Fibroblast of upper back skin (primary cell): ENCODE measurements at places on chromosomes 11 and 22.

- DNase-seq, result no peak
Observed at GRCh38 chr11:126696982-126697381, 303.6 kb downstream of the KIRREL3 start.

GRCh38 chr22:44243761-44244160, 63.0 kb downstream of the PARVG start:
- DNase-seq, result no peak

GRCh38 chr22:32803738-32804435, 2.4 kb downstream of the TIMP3 start:
- DNase-seq, result peak; percentile 77

GRCh38 chr11:66933531-66933930, 24.7 kb downstream of the PC start:
- DNase-seq, result peak; percentile 39

- peak; percentile 2 for DNase-seq
Observed at GRCh38 chr11:14555818-14556217, 35.6 kb upstream of the PSMA1 start.

- no peak for DNase-seq
Observed at GRCh38 chr22:27846910-27847309, 45.4 kb upstream of the MN1 start.

DNA sequence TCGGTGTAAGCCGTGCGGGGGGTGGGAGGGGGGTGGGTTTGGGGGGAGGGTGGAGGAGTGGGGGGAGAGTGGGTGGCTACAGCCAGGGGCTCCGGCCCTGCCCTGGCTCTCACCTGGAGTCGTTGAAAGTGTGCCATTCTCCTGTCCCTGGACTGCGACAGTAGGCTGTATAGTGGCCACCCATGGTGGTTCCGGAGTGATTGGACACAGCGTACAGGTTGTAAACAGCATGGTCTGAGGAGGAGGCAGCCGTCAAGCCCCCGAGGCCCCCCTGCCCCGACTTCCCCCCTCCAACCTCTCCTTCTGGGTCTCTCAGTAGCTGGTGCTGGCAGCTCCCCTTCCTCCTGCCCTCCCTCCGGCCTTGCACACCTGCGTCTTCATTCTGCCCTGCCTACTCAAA, 10.6 kb upstream of the MFRP start:
- DNase-seq, result no peak

DNA sequence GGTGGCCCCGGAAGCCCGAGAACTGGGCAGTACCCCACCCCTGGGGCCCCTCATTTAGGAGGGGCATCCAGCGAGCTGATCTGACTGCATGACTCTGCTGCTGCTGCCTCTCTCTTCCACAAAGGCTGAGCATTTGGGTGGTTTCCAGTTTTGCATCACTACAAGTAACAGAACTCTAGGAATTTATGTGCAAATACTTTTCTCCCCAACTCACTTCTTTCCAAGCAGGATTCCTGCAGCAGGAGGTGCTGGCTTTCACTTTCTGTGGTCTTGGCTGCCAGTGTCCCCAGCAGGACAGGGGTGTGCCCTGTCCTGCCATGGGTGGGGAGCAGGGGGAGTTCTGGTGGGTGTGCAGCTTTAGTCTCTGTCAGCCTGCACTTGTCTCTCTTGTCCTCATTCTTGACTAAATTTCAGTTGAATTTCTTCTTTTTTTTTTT, 21.2 kb downstream of the UPB1 start:
- peak; percentile 93 for DNase-seq

DNA sequence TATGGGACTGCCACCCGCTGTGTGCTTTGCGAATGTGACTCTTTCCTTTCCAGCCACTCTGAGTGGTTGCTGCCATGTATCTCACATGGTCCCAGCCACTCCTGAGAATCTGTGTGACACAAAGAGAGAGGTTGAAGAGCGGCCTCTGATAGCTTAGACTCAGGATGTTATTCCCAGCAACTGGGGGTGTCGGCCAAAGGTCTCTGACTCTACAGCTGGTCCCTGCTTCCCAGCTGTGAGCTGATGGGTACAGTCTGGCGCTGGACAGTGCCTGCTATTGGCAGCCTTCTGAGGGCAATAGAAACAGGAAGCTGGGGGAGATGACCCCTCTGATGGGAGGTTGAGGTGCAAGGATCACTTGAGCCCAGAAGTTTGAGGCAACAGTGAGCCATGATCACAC, 105.1 kb downstream of the RRAS2 start:
- DNase-seq, result no peak

GRCh38 chr11:6219359-6219758, 14.0 kb downstream of the C11orf42 start:
- DNase-seq, result peak; percentile 85

GRCh38 chr11:24723231-24723630, 226.4 kb downstream of the LUZP2 start:
- no peak for DNase-seq

DNA sequence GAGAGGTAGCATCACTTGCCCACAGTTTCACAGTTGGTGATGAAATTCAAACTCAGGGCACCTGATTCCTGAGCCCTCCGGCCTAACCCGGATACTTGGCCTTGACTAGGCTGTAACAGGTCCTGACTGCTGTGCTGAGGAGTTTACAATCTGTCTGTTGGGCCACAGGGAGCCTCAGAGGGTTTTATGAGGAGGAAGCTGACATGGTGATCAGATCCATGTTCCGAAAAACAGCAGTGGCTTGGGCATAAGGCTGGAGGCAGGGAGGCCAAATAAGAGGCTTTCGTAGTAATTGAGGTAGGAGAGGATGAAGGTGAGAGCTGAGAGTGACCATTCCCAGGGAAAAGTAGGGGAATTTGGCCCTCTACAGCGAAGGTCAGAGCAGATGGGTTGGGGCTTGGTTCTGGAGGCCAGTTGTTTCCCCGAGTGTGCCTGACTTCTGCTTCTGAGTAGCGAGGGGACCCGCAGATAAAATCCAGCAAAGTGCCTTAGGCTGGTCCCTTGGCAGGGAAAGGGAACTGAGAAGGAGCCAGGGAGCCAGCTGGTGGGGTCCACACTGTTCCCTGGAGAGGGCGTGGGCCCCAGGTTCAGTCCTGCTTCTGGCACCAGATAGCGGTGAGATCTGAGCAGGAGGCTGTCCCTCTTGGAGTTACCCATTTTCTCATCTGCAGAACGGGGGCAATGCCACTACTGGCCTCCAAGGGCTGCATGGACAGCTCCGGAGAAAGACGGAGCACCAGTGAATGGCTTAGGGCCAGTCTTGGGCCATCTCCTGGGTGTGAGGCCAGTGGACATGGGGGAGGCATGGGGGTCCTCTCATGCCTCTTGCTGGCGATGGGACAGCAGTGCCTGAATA, 6.5 kb downstream of the PRDM11 start:
- no peak for DNase-seq

- no peak for DNase-seq
Observed at GRCh38 chr22:37295213-37295886, 13.0 kb downstream of the CYTH4 start.

DNA sequence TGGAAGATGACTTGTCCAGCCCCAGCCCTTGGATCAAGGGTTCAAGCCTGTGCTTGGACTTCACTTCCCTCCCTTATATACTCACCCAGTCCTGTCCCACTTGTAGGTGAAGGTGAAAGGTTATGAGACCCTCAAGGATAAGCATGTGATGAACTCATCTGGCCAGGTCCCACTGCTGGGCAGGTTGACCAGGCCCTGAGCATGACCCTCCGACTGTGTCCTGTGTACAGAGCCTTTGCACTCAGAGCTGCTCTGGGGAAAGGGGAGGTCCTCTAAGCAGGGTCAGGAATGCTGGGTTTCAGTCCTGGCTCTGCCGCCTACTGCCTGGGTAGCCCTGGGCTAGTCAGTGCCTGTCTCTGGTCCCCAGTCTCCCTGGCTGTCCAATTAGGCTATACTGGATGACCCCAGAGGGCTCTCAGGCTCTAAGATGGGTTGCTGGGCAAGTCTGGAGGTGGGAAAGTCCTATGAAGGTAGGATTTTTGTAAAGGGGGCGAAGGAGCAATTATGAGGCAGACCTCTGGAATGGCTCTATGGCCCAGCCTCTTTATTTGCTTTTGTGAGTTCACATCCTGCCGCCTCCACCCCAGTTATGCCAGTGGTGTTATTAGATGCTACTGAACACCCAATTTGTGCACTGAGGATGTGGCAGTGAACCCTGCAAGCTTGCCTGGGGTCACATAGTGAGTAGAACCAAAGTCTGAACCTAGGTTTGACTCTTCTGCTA, 14.1 kb downstream of the DGAT2 start:
- no peak for DNase-seq

GRCh38 chr22:22893891-22894739, 6.5 kb downstream of the IGLL5 start:
- DNase-seq, result no peak

DNA sequence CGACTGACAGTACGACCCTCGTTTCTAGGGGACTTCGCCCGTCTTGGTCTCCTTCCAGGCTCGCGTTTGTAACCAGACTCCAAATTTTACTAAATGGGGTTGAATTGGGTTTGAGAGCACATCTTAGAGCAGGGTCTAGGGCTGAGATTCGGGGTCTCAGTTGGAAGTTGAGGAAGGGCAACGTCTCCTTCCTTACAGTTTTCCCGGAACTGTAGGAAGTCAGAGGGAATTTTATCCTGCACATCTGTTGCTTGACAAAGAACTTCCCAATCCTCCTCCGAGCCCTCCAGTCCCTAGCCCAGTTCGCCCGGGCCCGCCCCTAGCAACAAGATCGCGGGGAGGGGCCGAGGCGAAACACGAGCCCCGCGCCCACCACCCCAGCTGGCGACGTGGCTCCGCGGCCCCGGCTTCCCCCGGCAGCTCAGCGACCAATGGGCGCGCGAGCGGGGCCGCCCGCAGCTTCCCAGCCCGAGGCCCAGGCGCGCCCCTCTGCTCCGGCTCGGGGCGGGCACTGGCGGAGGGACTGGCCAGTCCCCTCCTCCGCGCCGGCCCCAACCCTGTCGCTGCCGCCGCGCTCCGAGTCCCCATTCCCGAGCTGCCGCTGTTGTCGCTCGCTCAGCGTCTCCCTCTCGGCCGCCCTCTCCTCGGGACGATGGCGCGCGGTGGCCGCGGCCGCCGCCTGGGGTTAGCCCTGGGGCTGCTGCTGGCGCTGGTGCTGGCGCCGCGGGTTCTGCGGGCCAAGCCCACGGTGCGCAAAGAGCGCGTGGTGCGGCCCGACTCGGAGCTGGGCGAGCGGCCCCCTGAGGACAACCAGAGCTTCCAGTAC, at the start of gene RCN1:
RCN1 (plus strand) TSS at position 530 of the 826 bp plus-strand sequence; CDS start at position 653, 123 bp downstream.
- DNase-seq, result peak; percentile 92

DNA sequence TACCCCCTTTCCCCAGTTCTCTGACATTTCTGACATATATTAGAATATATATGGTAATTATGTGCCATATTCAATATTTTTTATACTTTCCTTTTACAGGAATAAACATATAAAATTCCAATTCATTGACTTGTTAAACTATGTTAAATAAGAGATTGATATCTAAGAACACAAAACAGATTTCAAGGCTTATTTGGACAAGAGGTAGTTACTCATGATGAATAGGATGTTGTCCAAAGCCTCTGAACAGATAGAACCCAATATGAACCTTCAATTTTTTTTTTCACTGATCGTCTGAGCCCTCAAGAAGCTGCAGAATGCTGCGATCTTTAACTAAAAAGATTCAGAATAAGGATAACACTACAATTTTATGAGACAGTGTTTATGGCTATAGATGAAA, 340.3 kb downstream of the LUZP2 start:
- no peak for DNase-seq

GRCh38 chr11:85316967-85317366, 310.2 kb downstream of the DLG2 start:
- no peak for DNase-seq

DNA sequence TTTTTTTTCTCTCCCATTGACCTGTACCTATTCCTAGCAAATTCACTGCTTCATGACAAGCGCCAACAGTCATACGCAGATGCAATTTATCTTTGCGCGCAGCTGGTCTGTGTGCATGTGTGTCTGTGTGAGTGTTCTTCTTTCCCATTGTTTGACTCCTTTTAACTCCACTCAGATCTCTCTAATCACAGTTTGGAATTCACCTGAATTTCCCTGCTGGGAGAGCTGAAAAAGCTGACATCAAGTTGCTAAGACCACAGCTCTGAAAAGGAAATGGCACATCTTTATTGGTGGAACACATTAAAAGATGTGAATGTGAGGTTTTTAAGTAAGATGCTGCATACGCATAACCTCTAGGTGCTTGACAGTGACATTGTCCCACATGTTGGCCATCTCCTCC, 187.4 kb upstream of the MTMR2 start:
- DNase-seq, result no peak

- no peak for DNase-seq
Observed at GRCh38 chr11:67002921-67003411, 20.0 kb upstream of the SYT12 start.
